ENCODE measurements at places on chromosomes 4 and X. TPM values are rescaled to one million over a fixed set of nuclear protein-coding genes. Genes with fewer than 3 reads are reported as not detected.

DNA sequence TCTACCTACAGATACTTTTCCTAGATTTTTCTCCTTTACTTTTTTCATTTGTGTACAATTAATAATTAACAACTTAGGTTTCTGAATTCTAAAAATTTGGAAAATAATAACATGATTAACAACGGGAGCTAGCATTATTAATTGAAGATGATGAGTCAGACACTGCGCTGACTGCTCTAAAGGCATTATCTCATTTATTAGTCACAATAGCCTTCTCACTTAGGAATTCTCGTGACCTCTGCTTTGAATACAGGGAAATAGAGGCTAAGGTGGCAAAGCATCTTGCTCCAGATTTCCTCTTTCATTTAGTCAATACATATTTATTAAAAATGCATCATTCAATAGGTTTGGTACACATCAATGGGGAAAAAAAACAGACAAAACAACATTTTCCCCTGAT lies 441.3 kb downstream of the PCDH18 start:
- no peak overlapping the region for H3K4me3 ChIP-seq
- DNase-seq: no peak
- H3K27ac ChIP-seq: no peak overlapping the region

The NAP1L3 gene
- 2.5 TPM for polyA plus RNA-seq

DNA sequence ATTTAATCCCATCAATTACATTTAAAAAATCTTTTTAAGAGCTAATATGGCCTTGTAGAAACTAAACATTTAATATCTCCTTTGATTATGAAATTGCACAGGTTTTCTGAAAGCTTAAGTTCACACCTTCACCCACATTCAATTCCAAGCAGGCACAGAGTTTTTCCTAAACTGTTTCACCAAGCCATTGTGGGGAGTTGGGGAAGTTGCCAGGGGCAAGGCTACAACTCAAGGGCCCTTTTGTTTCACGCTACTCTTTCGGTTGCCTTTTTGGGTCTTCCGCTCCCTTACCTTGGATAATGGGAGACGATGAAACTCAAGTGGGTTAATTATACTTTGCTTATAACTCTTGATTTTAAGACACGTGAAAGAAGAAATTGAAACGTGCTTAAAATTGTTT lies 33.3 kb downstream of the APBB2 start:
- H3K27ac ChIP-seq: no peak overlapping the region
- no peak for DNase-seq
- H3K4me1 ChIP-seq: no peaks in the 10 kb centered on the region
- H3K4me3 ChIP-seq: no peak overlapping the region
- no peaks in the 10 kb centered on the region for H3K27me3 ChIP-seq

The MAGEA10 gene
- polyA plus RNA-seq: not detected

The HDAC6 gene
- 13.2 TPM for polyA plus RNA-seq

DNA sequence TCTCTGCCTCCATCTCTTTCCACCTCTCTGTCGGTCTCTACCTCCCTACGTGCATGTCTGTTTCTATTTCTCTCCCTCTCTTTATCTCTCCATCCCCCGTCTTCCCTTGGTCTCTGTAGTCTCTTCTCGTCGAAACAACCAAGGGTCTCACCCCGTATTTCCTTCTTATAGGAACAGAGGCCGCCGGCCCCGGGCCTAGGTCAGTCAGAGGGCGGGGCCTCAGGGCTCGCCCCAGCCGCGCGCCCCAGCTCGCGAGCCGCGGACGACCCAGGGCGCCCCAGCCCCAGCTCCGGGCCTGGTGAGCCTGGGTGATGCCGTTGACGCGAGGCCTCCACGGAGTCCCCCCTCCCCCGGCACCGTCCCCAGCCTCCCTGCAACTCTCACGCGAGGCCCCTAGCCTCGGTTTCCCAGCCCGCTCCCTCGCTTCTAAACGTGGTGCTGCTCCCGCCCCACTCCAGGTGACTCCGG lies 6.6 kb downstream of the TIMM17B start:
- H3K36me3 ChIP-seq: no peaks in the 10 kb centered on the region
- H3K27ac ChIP-seq: no peak overlapping the region
- H3K27me3 ChIP-seq: peaks cover 7% of the 10 kb centered on the region
- DNase-seq: no peak
- peaks cover 8% of the 10 kb centered on the region for H3K4me1 ChIP-seq
- H3K4me3 ChIP-seq: peak overlapping the region; percentile 82

DNA sequence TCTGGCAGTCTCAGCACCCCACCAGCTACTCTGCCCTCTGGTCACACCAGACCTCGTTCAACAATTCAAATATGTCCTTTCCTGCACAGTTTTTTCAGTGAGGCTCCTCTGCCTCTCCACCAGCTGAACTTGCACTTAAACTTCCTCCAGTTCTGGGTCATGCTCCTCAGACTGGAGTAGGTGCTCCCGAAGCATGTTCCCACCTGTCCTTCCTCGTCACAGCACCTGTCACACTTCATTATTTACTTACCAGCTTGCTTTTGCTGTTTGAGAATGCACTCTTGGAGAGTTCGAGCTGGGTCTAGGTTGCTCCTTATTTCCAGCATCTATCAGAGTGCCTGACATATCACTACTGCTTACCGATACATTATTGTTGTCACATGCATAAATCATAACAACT lies 144.8 kb upstream of the TTC29 start:
- H3K4me3 ChIP-seq: no peak overlapping the region
- H3K4me1 ChIP-seq: no peaks in the 10 kb centered on the region
- H3K36me3 ChIP-seq: no peaks in the 10 kb centered on the region
- H3K27ac ChIP-seq: no peak overlapping the region
- DNase-seq: no peak

GRCh38 chr4:151094290-151094751 lies 5.1 kb upstream of the RPS3A start:
- H3K4me3 ChIP-seq: no peak overlapping the region
- peaks cover 9% of the 10 kb centered on the region for H3K4me1 ChIP-seq
- H3K27me3 ChIP-seq: peaks cover 16% of the 10 kb centered on the region
- H3K27ac ChIP-seq: no peak overlapping the region
- no peak for DNase-seq
- H3K36me3 ChIP-seq: no peaks in the 10 kb centered on the region

The DDIT4L gene
- not detected for polyA plus RNA-seq

GRCh38 chrX:63101879-63102620 lies 249.1 kb downstream of the SPIN4 start:
- no peak overlapping the region for H3K4me3 ChIP-seq
- H3K36me3 ChIP-seq: no peaks in the 10 kb centered on the region
- no peak for DNase-seq

- no peak overlapping the region for H3K27ac ChIP-seq
- H3K27me3 ChIP-seq: peaks cover 3% of the 10 kb centered on the region
- H3K4me1 ChIP-seq: peaks cover 6% of the 10 kb centered on the region
- no peak overlapping the region for H3K4me3 ChIP-seq
- no peak for DNase-seq
- H3K36me3 ChIP-seq: no peaks in the 10 kb centered on the region
Observed at GRCh38 chr4:108560616-108561015, 59.8 kb upstream of the RPL34 start.

DNA sequence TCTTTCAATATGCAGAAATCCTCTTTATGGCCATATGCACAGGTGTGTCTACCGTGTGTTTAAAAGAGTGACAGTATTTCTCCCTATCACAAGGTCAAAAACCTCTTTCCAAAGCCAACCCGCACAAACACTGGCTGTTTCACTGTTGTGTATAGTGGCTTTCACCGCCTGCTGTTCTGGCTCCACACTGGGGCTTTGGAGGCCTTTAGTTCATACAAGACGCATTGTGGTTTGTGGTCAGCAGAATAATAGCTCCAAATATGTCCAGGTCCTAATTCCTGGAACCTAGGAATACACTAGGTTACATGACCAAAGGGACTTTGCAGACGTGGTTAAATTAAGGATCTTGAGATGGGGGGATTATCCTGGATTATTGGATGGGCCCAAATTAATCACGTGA lies 40.7 kb upstream of the FAM9A start:
- no peaks in the 10 kb centered on the region for H3K36me3 ChIP-seq
- H3K27me3 ChIP-seq: peaks cover 6% of the 10 kb centered on the region
- no peak overlapping the region for H3K4me3 ChIP-seq
- no peak for DNase-seq
- H3K4me1 ChIP-seq: no peaks in the 10 kb centered on the region

The IKBKG gene
- polyA plus RNA-seq: 41.4 TPM

DNA sequence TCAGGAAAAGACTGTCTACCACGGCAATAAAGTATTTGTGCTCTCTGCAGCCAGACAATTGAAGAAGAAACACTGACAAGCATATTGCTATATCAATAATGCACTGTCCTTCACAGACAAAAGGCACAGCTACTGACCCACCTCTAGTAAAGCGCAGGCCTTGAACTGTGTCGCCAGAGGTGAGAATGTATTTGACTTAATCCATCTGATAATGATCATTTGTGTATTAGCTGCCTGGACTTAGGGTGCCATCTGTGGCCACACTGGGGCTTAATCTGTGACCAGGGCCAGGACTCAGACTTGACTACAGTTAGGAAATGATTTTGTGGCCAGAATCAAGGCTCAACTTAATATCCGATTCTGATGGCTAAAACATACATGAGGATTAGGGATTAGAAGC lies 260.4 kb downstream of the SMARCA1 start:
- no peak overlapping the region for H3K4me3 ChIP-seq
- no peak for DNase-seq
- no peaks in the 10 kb centered on the region for H3K4me1 ChIP-seq
- no peak overlapping the region for H3K27ac ChIP-seq
- no peaks in the 10 kb centered on the region for H3K36me3 ChIP-seq

- H3K4me3 ChIP-seq: no peak overlapping the region
- no peaks in the 10 kb centered on the region for H3K4me1 ChIP-seq
Observed at GRCh38 chr4:41012293-41012692, 202.0 kb downstream of the APBB2 start.

The MSANTD1 gene
- polyA plus RNA-seq: not detected

- no peak overlapping the region for H3K4me3 ChIP-seq
- no peaks in the 10 kb centered on the region for H3K27me3 ChIP-seq
- H3K36me3 ChIP-seq: peaks cover 11% of the 10 kb centered on the region
- no peak for DNase-seq
- no peak overlapping the region for H3K27ac ChIP-seq
Observed at GRCh38 chr4:26992657-26993361, 132.2 kb downstream of the STIM2 start.

DNA sequence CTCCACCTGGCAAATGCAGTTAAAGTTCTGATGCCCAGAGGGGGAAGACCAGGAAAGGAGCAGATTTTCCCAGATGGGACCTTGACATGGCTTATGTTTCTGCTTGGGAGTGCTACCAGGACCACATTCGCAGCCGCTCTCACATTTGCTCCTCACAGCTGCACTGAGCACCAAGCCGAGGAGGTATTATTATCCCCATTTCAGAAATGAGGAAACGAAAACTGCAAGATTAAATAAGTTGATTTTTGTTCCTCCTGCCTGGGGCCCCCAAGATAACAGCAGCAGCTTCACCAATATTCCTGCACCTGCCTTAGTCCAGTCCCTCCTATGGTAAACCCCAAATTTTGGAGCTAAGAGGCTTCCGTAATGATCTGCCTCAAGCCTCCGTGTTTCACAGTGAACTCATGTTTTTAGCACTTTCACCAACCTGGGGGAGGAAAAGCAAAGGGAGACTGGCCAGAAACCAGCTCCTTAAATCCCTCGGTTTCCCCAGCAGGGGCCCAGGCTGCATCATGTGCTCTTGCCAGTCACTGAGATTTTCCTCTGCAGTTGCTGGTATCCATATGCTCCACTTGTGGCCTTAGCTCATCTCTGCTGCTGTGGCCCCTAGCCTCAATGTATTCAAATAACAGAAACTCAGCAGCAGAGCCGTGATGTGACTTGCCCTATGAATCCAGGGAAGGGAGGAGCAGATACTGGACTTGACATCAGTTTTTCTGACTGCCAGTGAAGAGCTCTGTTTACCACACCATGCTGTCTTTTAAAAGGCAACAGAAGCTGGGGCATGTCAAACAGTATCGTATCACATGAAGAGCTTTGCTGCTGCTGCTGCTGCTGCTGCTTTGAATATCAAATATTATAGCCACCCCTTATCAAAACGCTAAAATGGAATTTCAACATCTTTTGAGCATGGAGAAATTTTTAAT lies 95.5 kb upstream of the KLHL13 start:
- no peak for DNase-seq
- H3K27ac ChIP-seq: peak overlapping the region; percentile 22
- no peaks in the 10 kb centered on the region for H3K36me3 ChIP-seq
- peak overlapping the region; percentile 23 for H3K4me3 ChIP-seq

DNA sequence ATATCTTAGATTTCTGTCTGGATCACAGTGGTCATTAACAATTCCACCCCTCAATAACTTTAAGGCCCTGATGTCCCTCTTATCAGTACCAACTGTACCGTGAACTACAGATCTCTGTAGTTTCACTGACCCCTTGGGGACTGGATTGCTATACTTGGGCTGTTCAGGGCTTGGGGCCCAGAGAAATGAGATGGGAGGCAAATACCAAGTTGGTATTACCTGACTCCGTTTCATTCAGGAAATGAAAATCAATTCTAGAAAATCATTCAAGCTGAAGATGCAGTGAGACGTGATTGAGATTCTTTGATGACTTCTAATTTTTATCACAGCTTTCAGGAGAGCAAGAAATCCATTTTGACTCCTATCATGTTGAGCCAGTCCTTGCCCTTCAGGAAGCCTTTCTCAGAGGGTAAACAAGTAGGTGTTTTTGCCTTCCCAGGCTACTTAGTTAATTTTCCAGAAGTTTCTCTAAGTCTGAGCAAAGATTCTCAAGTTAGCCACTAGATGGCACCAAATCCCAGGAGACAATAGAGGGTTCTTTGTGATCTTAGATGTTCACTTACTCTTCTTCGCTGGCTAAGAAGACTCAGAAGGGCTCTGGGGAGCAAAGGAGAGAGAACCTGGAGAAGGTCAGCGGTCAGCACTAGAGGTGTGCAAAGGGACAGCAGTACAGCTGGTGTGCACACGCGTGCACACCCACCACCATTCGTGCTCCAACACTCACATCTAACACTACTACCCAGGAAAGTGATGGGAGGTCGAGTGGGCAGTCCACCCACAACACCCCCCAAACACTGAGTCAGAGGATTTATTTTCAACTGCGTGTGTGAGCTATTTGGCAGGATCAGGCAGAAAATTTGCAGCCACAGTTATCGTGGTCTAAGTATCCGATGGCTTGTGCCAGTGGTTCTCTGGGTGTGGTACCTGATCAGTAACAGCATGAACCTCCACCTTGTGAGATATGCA lies 7.4 kb downstream of the HNRNPH2 start:
- no peaks in the 10 kb centered on the region for H3K36me3 ChIP-seq
- H3K4me1 ChIP-seq: peaks cover 22% of the 10 kb centered on the region
- H3K27ac ChIP-seq: peak overlapping the region; percentile 76
- peak; percentile 63 for DNase-seq
